ENCODE measurements at places on chromosomes 5 and 9.

GRCh38 chr5:393846-394275 is 49.1 kb upstream of the EXOC3 start:
- DNase-seq = no peak

DNA sequence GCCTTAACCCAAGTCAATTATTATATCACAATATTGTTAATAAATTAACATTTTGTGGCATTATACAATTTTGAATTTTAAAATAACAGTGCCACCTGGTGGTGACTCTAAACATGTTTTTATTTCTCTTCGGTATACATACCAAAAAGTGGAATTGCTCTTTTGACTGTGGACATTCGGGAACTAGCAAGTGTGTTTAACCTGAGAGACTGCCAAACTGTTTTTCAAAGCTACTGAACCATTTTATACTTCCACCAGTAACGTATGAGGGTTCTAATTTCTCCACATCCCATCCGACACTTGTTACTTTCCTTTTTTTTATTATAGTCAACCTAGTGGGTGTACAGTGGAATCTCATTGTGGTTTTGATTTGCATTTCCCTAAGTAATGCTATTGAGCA is 18.3 kb upstream of the HSDL2 start:
- no peak for DNase-seq

GRCh38 chr5:54539001-54539400 is 21.4 kb downstream of the SNX18 start:
- no peak for DNase-seq

DNA sequence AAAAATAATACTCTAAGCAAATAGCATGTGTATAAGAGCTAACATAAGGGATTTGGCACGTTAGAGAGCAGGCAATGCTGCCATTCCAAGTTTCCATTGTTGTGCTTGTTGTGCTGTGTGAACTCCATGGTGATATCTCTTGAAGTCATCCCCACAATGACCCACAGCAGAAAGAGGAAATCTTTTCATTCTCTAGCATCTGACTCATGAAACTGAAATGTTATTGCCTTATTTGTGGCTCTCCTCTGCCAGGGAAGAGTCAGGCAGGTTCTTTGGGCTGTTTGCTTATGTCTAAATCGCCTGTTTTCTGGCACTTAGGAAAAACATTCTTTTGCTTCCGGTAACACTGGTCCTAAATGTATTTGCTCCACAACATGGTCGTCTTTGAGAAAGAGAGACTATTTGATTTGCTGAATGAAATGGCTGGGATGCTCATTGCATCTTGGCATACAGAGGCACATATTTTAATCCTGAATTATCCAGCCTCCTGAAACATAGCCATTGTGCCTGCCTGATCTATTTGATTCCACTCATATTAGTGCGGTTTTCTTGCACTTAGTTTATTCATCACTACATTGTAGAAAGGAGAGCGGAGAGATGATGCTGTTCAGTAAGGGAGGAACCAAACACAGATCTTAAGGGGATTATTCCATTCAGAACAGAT is 188.8 kb downstream of the CSNK1G3 start:
- DNase-seq = no peak

GRCh38 chr5:174358276-174358675 is 312.8 kb downstream of the NSG2 start:
- DNase-seq = no peak

DNA sequence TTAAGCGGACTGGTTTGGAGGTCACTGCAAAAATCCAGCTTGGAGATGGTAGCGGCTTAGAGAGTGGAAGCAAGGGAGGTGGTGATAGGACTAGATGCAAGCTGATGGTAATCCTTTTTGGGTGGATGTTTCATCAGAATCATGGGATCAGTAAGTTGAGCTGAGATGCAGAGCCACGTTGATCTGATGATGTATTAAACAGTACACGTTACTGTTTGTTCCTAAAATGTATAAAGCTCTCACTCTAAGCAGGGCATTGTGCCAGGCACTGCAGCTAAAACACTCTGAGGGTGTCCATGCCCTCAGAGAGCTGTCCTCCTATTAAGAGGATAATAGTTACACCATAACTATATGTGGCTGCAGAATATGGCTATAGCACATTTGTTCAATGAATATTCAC is 93.1 kb downstream of the JAKMIP2 start:
- no peak for DNase-seq

GRCh38 chr5:134511796-134512660 is 13.4 kb upstream of the JADE2 start:
- no peak for DNase-seq

DNA sequence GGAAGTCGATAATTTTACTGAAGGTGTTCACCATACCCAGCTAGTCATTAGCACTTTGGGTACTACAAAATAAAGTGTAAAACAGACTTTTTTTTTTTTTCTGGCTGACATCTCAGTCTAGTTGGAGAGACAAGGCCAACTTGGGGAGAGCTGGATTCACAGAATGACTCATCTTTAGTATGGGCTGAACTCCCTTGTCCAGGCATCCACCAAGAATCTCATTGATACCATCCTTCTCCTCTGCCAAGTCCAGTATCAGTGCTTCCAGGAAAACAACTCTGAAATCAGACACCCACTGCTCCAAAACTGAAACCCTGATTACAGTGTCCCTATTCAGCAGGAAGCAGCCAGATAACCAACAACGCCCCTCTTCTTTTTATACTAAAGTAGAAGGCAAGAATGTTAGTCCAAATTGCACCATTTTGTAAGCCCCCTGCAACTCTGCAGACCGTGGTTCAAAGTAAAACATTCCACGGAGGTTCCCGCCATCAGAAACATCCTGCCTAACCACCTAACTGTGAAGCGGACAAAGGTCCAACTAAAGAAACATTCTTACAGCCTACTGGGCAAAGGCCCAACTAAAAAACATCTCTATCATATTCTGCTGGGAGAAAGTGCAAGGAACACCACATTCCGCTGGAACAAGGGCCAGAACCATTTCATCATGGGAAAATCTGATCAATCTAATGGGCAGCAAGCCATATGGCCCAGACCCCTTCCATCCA is 728.2 kb downstream of the BRINP1 start:
- no peak for DNase-seq

GRCh38 chr5:13566871-13567339 is 377.6 kb downstream of the DNAH5 start:
- no peak for DNase-seq

- DNase-seq = peak; percentile 56
Measured at GRCh38 chr5:6728011-6728794, 15.0 kb downstream of the TENT4A start.

- no peak for DNase-seq
Measured at GRCh38 chr9:105118636-105119035, 125.8 kb upstream of the SLC44A1 start.

DNA sequence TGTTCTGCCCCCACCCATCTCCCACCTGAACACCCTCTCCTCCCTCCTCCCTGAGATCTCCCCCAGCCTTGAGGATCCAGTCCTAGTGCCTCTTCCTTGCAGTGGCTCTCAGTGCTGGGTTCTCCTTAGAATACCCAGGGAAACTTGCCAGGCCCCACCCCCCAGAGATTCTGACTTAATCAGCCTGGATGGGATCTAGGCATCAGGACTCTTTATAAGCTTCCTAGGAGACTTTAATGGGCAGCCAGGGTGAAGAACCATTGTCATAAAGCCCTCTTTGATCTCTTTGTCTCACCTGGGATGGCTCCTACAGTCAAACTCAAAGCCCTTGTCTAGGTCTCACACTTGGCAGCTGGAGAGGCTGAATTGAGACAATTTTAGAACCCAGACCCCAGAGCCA is 8.6 kb upstream of the GLIS3 start:
- no peak for DNase-seq

- no peak for DNase-seq
Measured at GRCh38 chr9:91770229-91770628, 179.8 kb downstream of the ROR2 start.

DNA sequence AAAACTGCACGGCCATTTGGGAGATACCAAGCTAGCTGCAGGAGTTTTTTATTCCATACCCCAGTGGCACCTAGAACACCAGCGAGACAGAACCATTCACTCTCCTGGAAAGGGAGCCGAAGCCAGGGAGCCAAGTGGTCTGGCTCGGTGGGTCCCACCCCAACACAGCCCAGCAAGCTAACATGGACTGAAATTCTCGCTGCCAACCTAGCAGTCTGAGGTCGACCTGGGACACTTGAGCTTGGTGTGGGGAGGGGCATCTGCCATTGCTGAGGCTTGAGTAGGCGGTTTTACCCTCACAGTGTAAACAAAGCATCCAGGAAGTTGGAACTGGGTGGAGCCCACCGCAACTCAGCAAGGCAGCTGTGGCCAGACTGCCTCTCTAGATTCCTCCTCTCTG is 108.9 kb upstream of the CHD1 start:
- DNase-seq = no peak

GRCh38 chr9:121321016-121321503 is 49.0 kb downstream of the STOM start:
- no peak for DNase-seq

- no peak for DNase-seq
Measured at GRCh38 chr5:83000428-83000827, 76.8 kb downstream of the TMEM167A start.

- DNase-seq = no peak
Measured at GRCh38 chr9:37745970-37746369, 7.6 kb upstream of the TRMT10B start.

DNA sequence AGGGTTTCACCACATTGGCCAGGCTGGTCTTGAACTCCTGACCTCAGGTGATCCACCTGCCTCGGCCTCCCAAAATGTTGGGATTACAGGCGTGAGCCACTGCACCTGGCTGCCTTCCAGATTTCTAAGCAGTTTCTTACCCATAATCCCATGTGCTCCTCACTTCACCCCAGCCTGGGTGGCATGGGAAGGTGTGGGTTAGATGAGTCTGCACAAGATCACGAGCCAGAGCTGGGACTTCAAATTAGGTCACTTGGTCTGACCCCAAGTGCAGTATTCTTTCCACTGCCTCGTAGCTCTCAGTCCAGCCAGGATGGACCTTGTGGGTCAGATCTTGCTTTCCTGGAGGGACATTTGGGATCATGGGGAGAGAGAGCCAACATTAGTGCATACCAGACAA is 37.5 kb upstream of the STRBP start:
- no peak for DNase-seq

DNA sequence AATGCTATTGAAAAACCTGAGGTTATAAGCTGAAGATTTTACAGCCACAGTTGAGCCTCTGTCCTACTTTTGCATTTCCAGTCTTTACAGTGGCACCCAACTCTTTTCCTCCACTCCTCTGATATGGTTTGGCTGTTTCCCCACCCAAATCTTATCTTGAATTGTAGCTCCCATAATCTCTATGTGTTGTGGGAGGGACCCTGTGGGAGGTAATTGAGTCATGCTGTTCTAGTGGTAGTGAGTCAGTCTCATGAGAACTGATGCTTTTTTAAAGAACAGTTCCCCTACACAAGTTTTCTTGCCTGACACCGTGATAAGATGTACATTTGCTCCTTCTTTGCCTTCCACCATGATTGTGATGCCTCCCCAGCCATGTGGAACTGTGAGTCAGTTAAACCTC is 646.1 kb upstream of the SEMA6A start:
- no peak for DNase-seq

DNA sequence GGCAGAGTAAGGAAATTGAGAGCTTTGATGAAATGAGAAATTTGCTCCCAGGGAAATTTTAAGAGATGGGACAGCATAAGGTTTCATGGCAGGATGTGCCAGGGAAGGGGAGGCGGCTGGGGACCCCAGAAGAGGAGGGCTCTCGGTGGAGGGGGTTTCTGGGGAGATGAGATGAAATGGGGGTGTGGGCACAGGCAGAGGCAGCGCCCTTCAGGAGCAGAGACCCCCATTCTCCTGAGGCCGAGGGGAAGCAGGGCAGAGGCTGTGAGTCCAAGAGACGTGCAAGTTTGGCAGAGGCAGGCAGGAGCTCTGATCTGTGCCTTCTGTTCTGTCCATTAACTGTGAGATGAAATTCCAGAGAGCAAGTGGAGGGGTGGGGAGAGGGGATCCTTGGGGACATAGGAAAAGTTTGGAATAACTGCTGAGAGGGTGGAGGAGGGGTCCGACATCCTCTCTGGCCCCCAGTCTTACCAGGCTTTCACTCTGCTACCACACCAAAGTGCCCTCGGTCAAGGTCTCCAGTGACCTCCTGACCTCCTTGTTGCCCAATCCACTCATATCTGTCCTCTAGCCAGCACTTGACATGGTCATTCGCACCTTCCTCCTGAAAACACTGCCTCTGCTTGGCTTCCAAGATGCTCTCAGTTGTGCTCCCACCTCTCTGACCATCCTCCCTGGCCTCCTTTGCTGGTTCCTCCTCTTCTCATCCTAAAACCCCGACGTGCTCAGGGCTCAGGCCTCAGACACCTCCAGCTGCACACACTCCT is 108.1 kb upstream of the MVB12B start:
- DNase-seq = no peak

GRCh38 chr5:145540375-145540774 is 294.8 kb downstream of the PRELID2 start:
- no peak for DNase-seq

DNA sequence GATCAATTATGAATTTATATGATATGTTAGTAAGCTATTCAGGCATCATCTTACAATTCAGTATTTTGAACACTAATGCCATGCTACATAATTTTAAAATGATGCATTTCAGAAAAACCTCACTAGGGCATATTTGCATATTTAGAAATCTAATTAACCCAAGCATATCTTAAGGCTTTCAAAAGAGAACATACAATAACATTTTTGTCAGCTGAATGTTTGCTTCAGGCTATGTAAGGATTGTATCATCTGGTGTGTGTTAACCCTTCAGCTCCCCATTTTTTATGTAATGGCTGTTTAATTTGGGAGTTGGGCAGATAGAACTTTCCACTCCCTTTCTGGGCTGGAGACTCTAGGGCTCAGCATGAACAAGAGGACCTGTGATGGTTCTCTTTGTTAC is 299.1 kb upstream of the EFNA5 start:
- no peak for DNase-seq

- no peak for DNase-seq
Measured at GRCh38 chr9:5551368-5552150, 41.2 kb downstream of the PDCD1LG2 start.

DNA sequence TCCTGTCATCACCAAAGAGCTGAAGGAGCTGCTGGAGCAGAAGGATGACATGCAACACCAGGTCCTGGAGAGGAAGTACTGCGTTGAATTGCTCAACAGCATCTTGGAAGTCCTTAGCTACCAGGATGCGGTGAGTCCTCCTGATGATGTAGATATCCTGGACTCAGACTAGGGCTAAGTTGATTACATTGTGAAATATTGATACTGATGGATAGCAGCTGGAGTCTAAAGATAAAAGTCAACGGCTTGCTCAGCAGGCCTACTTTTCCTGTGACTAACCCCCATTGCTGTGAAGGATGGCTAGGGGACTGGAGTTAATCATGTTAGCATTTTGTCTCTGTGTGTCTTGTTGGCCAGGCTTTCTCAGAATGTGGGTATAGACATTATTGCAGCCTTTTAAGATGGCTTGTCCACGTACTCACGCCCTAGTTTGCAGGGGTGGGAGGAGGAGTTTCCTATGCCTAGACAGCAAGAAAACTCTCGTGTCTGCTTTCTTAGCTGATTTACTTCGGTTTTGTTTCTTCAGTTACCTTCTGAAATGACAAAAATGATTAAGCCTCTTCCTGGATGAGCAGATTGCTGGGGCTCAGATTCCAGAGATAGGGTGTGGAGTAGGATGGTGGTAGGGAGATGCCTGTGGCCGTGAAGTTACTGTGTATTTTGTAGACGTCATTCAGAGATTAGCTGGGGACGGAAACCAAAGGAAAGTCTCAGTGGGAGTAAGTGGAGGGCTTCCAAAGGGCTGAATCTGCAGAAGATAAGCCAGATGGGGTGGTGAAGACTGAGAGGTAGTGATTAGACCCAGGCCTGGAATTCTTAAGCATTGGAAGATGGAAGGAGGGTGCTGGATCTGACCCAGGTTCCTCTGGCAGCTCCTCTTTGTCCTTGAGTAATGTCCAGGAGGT is 166.3 kb downstream of the DOCK2 start:
- DNase-seq = no peak

- DNase-seq = no peak
Measured at GRCh38 chr9:98879963-98880310, 63.8 kb upstream of the COL15A1 start.

All from GM12891 (cell line).